Ovary (tissue), 10 donors: ENCODE measurements at places on chromosomes 12 and 14.

DNA sequence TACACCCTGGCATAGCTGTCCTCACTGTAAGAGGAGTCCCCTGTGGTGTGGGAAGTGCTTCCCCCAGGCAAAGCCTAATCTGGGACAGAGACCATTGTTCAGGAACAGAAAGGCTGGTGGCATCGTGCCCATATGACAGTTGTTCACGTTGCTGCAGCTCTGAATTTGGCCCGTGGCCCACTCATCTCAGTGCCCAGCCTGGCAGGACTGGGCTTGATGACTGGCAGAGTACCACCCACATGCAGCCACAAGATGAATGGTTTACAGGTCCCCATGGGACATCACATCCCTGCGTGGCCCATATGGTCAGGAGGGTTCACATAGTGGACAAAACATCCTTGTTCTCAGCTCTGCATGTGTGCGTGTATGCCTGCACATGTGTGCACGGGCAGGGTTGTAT is 17.5 kb downstream of the IQSEC3 start:
- DNase-seq = no peak

- no peak for DNase-seq
Measured at GRCh38 chr14:103856105-103856504, 8.7 kb upstream of the PPP1R13B start.

DNA sequence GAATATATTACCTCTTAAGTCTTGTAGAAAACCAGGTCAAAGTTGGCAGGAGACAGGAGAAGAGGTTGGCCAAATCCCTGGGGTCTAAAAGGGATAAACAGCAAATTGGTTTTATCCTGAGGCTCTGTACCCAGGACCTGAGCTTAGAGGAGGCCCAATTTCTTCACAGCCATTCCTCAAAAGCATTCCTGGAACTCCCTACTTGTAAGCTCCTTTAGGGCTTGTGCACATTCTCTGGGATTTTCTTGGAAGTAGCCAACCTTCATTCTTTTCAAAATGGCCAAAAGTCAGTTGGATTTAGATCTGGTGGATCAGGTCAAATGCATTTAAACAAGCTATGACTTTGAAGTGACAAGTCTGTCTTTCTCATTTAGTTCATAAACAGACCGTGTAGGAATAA is 152.1 kb upstream of the PLXNC1 start:
- DNase-seq = no peak

- no peak for DNase-seq
Measured at GRCh38 chr12:122889761-122890520, 6.0 kb downstream of the VPS37B start.

- DNase-seq = no peak
Measured at GRCh38 chr12:119700078-119700477, 32.1 kb downstream of the PRKAB1 start.
